ENCODE measurements at places on chromosomes 6 and 20. TPM values are rescaled to one million over a fixed set of nuclear protein-coding genes. Genes with fewer than 3 reads are reported as not detected.

GRCh38 chr6:18147160-18147559, 7.7 kb downstream of the TPMT start:
- no peak for DNase-seq

GRCh38 chr6:127812985-127813698, 87.7 kb downstream of the THEMIS start:
- DNase-seq, result no peak

DNA sequence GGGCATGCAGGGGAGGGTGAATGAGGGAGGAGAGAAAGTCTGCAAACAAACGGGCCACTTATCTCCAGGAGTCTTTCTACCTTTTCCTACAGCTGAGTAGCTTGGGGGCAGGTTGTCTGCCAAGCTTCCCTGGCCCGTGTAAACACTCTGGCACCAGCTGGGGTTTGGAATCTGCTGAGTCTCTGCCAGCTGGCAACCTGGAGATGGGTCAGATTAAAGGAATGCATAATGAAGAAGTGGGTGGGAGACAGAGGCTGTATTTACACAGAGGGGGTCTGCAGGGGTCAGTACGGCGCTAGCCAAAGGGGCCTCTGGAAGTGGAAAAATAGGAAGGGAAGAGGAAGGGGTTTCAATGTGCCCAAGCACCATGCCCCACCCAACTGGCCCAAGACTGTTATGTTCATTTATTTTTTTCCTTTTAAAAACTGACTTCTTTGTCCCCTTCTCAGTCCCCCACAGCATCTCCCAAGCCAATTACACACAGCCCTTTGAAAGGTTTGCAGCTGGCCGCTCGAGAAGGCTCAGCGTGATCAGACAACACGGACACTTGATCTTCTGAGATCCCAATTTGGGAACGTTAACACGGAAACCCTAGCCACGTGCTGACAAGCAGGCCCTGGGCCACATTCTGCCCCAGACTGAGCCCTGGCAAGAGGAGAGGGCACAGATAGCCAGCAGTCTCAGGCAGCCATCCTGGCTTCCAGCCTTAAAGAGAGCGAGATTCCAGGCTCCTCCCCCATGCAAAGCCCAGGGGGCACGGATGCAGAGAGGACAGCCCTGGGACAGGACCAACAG, 25.2 kb downstream of the TRAM2 start:
- DNase-seq, result no peak

GRCh38 chr20:10747019-10747418, 73.2 kb upstream of the JAG1 start:
- DNase-seq, result no peak

GRCh38 chr6:52420668-52421358, 671 bp downstream of the EFHC1 start:
- peak; percentile 34 for DNase-seq

DNA sequence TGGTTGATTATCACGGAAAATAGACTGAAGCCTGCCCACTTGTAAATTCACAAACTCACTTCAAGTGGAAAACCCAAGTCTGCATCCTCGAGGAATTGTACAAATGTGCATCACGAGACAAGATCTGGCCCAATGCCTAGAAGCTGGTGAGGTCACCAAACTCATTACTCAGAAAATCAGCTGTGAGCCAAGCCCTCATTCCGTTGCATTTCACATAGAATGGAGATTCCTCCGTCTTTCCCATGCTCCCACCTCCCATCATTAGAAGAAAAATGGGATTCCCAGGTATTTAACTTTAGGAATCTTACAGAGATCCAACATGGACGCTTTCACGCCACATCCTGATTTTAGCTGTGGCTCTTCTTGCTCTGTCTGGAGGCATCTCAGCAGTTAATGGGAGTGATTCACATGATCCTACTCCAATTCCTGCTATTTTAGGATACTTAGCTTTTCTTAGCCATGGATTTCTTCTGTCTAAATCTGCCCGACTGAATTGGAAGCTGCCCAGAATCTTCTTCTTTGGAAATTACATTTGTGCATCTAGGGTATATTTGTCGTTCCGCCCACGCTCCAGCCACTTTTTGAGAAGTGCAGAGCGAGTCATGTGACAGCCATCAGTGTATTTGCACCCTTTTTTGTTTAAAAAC, 68.7 kb upstream of the STMND1 start:
- DNase-seq, result peak; percentile 88

DNA sequence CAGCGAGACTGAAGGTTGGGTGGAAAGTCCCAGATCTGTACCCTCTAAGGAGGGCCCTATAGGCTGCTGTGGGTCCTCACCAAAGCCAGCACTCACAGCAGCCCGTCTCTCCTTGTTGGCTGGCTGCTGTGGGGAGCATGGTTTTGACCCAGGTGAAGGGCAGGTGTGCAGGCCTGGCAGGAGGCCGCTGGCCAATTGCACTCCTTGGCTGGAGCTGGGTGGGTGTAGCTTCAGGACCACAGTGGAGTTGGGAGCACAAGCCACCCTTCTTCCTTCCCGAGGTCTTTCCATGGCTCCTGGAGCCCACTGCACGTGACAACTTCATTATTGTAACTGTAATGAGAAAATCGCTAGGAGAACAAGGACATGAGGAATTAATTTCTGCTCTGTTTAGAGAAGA, 287.7 kb upstream of the FOXQ1 start:
- no peak for DNase-seq

DNA sequence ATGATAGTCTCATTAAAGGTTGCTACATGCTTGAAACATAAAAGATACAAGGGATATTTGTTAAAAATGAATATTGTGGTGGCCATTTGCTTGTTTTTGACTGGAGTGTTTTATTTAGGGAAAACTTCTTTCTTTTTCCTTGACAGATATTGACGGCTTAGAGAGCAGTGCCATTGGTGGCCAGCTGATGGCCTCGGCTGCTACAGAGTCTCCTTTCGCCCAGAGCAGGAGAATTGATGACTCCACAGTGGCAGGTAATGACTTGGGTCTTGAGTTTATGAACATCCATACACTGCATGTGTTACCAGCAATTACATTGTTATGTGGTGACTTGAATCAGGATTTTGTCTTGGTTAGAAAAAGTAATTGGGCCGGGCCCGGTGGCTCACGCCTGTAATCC, 67.5 kb upstream of the PBOV1 start:
- DNase-seq, result no peak

DNA sequence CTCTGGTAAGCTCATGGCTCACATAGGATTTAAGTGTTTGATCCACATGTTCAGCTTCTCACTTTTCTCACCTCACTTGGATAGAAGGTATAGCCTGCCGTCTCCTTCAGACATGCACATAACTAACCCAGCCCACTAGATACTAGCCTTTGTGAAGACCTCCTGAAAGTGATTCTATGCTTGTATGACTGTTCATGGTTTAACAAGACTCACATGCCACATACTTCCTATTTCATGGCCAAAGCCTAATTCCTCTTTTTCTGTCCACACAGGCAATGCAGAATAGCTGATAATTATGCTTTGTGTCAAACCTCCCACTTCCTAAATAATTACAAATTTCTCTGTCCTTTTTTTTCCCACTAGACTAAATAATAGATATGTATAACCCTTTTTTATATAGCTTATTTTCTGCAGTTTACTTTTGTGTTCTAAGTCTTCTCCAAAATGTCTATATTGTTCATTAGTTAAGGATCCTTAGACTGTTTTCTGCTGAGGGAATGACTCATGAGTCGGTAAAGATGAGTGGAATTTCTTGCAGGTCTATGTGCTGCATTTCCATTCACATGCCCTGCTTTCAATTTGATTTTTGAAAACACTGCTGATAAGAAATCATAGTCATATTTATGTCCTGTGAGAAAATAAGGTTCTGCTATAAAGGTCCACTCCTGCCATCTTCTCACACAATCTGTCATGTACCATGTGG, 43.0 kb downstream of the HDDC2 start:
- DNase-seq, result no peak

Gene LGSN
- polyA plus RNA-seq, result not detected

Gene SLC17A1
- not detected for polyA plus RNA-seq

Gene GPLD1
- 2.4 TPM for polyA plus RNA-seq

Gene CYP39A1
- 1.5 TPM for polyA plus RNA-seq

Gene NT5E
- polyA plus RNA-seq, result 23.0 TPM

Gene TTK
- polyA plus RNA-seq, result 5.7 TPM
